AG08395 (cell line): ENCODE measurements at places on chromosomes 1 and 21.

GRCh38 chr1:1202831-1203560 lies 3.4 kb downstream of the TNFRSF18 start:
- DNase-seq: no peak

DNA sequence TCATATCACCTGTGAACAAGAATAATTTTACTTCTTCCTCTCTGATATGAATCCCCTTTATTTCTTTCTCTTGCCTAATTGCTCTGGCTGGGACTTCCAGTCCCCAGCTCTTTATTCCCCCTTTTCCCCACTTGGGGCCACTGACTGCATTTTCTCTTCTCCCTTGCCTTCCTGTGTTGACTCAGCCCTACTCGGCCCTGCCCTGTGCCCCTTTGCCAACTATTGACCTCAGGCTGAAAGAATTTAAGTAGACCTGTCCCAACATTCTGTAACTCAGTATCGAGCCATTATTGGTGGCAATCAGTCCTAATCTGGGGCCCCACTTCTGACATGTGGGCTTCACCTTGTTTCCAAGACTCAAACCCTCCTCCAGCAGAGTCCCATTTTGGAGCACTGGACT lies 60.6 kb upstream of the STUM start:
- DNase-seq: no peak

DNA sequence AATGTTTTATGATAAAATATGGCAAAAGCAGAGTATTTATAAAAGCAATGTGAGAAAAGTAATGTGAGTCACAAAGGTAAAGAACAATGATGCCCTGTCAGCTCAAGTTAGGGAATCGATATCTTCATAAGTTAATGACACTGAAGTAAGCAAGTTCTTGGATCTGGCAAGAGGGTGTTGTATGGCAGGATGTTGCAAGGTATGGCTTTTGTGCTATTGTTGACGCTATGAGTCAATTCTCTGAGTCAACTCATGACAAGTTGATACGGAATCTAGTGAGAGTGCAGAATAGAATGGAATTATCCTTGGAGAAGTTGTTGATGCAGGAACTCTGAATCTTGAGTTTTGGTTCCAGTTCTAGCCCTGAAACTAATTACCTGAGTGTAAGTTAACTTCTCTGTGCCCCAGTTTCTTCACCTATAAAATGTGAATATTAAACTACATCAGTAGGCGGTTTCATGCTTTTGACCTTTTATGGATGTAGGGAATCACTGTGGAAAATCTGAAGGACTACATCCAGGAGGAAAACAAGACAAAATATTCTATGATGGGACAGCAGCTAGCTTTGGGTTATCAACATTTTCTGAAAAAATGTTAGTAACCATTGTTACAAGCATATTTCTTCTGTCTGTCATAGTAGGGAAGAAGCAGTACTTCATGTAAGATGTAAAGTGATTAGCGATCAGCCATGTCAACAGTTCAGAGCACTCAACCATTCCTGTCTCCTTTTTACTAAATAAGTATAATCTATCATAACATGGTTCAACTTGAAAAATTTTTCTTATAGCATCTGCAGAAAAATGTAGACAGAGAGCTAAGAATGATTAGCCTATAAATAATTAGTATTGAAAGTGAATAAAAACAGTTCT lies 96.9 kb downstream of the ATP6V1G3 start:
- DNase-seq: peak; percentile 80

GRCh38 chr1:95467036-95467435 lies 233.0 kb downstream of the RWDD3 start:
- DNase-seq: no peak

DNA sequence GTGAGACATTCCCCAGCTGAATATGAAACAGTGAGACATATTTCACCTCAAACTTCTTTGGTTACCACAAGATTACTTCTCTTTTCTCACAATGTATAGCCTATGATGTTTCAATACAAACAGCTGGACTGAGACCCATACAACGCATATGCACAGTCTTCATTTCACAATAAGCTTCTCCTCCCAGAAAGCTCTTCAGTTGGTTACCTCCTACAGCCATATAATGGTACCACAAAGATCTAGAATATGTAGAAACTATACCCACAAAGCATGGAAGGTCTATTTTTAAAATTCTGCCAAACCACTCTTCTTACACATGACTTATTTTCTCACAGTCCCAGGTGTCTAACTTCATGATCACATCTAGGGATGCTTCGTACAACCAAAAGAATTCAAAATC lies 70.8 kb downstream of the JAK1 start:
- no peak for DNase-seq

DNA sequence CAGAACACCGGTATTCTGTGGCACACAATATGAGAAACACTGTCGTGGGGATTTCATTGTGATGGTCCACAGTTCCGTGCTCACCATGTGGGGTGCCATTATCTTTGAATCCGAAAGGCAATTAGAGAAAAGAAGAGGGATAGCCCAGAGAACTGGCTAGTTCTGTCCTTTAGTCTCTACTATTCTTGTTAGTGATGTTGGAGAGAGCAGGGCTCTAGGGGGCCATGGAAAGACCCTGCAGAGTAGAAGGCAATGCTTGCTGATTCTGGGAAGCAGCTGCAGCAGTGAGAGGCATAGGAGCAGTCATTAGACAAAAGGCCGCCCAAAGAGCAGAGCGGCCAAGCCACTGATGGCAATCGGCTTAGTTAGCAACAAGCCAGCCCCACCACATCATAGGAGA lies 146.3 kb downstream of the TSEN15 start:
- no peak for DNase-seq

DNA sequence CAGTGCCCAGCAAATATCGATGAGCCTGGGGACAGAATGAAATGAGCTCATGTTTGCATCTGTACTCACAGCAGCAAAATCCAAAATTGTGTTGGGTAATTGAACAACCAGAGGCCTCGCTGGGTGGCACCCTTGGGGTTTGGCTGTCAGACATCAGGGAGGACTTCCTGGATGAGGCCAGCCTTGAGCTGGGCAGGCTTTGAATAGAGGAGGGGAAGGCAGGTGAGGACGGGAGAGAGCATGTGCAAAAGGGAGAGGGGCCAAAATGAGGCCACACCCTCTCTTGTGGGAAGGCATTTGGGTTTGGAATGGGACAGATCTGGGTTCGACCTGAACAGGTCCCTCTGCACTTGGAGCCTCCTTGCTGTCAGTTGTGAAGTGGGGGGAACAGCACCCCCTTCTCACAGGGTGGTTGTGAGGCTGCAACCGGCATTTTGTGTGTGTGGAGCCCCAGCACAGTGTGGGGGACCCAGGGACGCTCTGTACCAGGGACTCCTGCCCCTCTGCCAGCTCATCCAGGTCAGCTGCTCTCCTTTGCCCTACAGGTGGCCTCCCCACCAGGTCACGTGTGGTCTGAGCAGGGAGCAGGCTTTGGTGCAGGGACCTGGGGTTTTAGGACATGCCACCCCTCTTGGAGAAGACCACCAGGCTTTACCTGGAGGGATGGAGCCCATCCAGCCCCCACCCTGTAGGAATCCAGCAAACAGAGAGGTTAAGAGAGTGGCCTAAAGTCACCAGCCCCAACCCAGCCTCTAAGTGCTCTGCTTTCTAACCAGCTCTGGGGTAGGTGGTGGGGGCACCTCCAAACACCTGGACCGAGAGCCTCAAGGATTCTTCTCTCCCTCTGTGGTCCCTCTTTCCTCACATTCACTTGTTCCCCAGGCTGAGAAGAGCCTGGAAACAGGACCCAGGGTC lies 521.8 kb downstream of the PTPRU start:
- no peak for DNase-seq

- DNase-seq: peak; percentile 2
Observed at GRCh38 chr1:97778718-97779117, 142.1 kb downstream of the DPYD start.

GRCh38 chr1:101065575-101065974 lies 40.0 kb upstream of the DPH5 start:
- no peak for DNase-seq

DNA sequence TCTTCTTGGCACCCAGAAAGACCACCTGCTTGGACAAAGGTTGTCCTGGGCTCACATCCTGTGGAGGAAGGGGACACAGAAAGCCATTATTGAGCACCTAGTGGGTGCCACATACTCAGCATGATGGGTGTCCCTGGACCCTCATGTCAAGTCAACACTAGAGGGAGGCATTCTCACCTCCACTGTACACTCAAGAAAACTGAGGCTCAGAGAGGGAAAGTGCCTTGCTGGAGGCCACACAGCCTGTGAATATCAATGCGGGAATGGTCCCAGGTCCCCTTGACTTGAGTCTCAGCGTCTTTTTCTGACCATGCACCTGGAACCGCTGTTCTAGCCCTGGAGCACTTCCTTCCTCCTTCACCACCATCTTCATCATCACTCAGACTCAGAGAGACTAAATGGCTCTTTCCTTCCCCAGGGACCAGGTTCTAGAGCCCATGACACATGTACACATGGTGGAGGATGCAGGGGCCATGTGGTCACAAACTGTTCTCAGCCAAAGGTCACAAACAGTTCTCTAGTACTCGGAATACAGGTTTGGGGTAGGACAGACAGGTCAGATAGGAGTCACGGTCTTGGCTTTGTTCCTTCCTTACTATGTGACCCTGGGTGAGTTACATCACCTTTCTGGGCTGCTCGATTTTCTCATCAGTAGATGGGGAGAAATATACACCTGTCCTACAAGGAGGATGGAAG lies 89.2 kb upstream of the WNT4 start:
- no peak for DNase-seq

- DNase-seq: no peak
Observed at GRCh38 chr1:85572574-85572973, 8.0 kb upstream of the CCN1 start.

DNA sequence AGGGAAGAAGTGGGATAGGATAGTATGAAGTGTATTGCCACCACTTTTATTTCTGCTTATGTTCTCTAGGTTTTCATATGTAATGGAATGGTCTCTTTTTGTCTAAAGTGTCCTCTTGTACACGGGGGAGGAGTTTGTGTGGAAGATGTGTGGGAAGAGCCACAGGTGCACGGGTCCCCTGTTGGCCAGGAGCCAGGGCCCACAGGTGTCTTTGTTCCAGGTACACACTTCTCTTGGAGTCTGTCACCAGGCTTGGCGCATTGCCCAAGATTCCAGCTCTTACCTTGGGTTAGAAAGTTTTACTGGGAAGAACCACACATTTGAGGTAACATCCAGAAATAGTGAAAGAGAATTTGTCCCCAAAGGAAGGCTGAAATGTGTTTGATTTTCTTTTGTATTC lies 10.5 kb downstream of the TENT5C start:
- no peak for DNase-seq

GRCh38 chr1:58844176-58844575 lies 60.3 kb upstream of the JUN start:
- no peak for DNase-seq

DNA sequence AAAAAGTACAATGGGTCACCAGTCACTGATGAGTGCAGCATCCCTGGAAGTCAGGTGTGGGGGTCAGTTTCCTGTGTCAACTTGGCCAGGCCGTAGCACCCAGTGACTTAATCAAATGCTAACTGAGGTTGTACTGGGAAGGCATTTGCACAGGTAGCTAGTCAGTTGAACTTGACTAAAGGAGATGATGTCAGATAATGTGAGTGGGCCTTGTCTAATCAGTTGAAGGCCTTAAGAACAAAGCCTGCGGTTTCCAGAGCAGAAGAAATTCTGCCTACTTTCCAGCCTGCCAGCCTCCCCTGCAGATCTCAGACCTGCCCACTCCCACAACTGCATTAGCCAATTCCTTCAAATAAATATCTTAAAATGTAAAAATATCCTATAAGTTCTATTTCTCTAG lies 57.1 kb downstream of the ERG start:
- DNase-seq: no peak

- DNase-seq: no peak
Observed at GRCh38 chr1:65596768-65597167, 176.3 kb downstream of the LEPR start.

- DNase-seq: no peak
Observed at GRCh38 chr1:19619697-19620384, 24.3 kb upstream of the NBL1 start.

DNA sequence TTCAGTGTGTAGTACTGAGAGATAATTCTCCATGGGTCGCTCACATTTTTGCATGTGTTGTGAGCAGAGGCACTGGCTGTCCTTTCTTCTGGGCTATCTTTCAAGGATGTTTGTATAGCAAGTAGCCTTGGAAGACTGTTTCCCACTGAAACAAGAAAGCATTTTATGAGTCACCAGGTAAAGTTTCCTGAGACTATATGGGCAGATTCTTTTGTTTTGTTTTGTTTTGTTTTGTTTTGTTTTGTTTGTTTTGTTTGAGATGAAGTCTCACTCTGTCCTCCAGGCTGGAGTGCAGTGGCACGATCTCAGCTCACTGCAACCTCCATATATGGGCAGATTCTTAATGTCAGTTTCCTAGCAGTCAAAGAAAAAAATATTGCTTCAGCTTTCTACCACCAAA lies 912.6 kb downstream of the TTLL7 start:
- no peak for DNase-seq

GRCh38 chr1:101107496-101108110 lies 82.0 kb upstream of the DPH5 start:
- no peak for DNase-seq

- no peak for DNase-seq
Observed at GRCh38 chr21:34887105-34887442, 162.0 kb downstream of the RUNX1 start.

GRCh38 chr1:1373815-1374588 lies 1.0 kb downstream of the AURKAIP1 start:
- no peak for DNase-seq

GRCh38 chr1:172344444-172344843 lies 76.0 kb upstream of the C1orf105 start:
- no peak for DNase-seq

- DNase-seq: no peak
Observed at GRCh38 chr1:17881761-17882160, 126.6 kb downstream of the ACTL8 start.
